ENCODE measurements at places on chromosomes 12 and 14.

DNA sequence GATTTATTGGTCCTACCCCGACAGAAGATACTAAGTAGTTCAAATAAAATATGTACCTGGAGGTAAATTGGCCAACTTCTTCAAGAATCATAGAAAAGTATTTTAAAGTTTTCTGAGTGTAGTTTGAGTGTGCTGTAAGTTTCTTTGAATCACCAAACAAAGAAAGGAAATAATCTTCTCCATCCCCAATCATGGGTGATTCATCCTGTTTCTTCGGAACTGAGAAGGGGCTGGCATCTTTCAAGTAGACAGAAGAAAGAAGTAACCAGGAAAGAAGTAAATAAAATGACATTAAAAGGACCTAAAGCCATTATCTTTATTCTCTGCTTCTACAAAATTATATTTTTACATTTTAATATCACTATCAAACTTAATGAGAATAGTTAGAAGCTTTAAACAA, 6.8 kb downstream of the LMNTD1 start:
- DNase-seq = no peak

DNA sequence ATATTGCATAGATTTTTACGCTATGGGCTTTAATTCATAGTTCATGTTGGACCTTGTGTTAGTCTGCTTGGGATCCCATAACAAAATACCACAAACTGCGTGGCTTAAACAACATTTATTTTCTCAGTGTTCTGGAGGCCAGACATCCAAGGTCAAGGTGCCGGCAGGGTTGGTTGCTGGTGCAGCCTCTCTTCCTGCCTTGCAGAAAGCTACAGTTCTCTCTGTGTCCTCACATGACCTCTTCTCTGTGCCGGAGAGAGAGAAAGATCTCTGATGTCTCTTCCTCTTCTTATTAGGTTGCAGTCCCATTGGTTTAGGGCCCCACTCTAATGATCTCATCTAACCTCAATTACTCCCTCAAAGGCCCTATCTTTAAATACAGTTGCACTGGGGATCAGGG, 170.5 kb downstream of the IPO8 start:
- no peak for DNase-seq

DNA sequence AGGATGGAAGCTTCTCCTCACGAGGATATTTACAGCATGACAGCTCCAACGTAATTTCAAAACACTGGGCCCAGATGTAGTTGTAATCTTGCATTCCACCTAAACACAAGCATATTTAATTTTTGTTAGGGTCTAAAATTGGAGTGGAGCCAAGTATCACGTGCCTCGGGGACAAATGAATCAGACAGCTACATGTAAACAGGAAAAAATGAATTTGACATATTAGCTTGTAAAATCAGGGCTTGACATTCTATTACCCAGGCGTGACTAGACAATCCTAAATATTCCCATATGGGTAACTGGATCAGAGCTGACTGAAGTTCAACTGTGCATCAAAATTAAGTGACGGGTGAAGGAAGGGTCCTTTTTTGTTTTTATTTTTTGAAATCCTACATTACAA, 59.0 kb downstream of the MDM2 start:
- no peak for DNase-seq

- DNase-seq = peak; percentile 76
Measured at GRCh38 chr12:104998423-104999346, 12.6 kb downstream of the NOPCHAP1 start.

DNA sequence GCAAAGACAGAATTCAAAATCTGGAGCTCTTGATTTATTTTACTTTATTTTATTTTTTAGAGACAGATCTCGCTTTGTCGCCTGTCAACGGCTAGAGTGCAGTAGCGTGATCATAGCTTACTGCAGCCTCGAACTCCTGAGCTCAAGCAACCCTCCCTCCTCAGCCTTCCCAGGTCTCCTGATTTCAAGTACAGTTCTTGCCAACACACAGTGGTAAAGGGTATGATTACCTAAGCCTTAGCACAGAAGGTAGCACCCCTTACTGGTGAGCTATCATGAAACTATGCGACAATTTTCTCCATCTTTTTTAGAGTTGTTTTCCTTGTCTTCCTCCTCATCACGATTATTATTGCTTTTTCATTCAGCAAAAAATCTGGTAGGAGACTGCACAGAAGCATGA, 94.3 kb upstream of the ETV6 start:
- DNase-seq = no peak

DNA sequence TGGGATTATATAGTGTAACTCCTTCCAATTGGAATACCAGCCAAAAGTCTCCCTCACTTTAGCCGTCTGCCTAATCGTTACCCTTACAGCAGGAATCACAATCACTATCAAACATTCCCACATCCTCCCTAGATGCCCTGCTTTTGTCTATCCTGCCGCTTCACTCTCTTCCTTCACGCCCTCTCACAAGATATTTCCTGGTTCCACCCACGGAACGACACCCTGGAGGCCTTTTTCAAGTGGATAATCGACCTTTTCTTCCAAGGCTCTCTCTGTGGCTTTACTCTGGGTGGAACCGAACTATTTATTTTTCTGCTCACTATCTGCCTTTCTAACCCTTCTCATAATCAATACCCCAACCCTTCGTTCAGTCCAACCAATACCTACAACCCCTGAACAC, 58.9 kb downstream of the MOK start:
- DNase-seq = no peak

DNA sequence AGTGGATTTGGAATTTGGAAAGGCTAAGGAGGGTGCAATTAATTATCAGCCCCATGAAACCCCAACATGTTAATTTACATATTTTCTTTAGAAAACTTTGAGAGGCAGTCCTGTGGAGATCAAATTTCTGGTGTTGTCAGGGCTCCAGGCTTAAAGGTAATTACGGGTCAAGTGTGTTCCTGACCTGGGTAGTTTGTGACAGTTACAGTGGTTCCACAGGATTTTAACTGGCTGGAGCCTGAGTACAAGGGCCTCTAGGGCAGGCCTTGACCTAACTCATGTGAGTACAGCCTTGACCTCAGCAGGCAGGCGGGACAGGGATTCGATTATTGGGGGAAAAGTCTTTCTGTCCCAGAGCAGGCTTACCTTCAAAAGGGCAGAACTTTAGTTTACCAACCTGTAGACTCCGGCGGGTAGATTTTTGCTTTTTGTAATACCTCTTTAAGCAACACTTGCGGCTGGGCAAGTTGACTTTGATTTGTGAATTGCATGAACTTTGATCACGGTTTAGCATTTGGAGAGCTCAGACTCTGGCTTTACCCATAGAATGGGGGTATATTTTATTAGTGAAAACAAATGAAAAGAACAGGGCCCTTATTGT, 8.4 kb upstream of the PPTC7 start:
- no peak for DNase-seq

- peak; percentile 79 for DNase-seq
Measured at GRCh38 chr12:111741235-111741812, 25.4 kb upstream of the ALDH2 start.

DNA sequence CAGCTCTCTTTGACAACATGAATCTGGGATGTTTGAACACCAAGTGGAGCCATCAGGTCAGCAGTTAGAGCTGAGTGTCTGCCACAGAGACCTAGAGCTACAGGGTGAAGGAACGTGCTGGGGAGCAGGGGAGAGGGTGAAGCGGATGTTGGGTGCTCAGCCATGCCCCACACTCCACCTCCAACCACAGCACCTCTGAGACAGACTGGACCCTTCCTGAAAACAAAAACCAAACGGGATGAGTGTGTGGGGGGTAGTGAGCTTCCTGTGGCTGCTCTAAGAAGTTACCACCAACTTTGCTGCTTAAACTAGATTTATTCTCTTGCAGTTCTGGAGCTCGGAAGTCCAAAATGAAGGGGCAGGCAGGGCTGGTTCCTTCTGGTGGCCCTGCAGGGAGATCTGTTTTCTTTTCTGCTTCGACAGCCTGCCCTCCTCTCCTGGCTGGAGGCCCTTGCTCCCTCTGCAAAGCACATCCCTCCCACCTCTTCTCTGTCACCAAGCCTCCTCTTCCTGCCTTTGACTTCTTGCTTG, 5.6 kb upstream of the GOLGA3 start:
- no peak for DNase-seq

DNA sequence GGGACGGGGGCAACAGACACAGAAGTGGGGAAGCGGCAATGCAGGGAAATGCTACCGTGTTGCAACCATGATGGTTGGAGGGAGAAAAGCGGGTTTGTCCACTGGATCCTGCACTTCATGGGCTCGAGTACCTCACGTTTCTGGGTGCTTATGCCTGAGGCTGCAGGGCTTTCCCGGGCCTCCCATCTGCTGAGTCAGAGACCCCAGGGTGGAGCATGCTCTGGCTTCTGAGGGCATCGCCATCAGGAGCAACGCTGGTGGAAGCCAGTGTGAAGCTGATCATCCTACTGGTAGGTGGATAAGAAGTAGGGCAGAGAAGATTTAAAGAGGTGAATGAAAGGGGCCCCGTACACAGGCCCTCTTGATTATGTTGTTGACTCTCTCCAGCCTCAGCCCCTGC, 5.0 kb upstream of the ADGRD1 start:
- DNase-seq = no peak

GRCh38 chr12:46266382-46266791, 2.5 kb downstream of the SLC38A1 start:
- DNase-seq = peak; percentile 57

DNA sequence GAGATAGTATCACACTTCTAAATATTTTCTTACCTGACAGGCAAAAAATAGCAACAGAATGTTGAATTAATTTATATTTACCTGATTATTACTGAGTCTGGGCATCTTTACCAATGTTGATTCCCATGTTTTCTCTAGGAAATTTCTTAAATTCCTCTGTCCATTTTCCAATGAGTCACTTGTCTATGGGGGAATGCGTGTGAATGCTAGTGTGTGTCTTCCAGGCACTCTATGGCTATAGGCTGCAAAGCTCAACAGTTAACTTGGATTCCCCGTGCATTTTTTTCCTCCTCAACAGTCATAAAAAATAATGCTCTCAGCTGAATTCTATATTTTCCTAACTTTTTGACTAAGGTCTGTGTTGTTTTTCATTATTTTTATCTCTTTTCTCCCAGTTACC, 1385.8 kb upstream of the FLRT2 start:
- DNase-seq = no peak

- DNase-seq = no peak
Measured at GRCh38 chr12:91922139-91922538, 223.5 kb downstream of the BTG1 start.

- DNase-seq = no peak
Measured at GRCh38 chr14:106347291-106347778, 821.0 kb downstream of the TMEM121 start.

DNA sequence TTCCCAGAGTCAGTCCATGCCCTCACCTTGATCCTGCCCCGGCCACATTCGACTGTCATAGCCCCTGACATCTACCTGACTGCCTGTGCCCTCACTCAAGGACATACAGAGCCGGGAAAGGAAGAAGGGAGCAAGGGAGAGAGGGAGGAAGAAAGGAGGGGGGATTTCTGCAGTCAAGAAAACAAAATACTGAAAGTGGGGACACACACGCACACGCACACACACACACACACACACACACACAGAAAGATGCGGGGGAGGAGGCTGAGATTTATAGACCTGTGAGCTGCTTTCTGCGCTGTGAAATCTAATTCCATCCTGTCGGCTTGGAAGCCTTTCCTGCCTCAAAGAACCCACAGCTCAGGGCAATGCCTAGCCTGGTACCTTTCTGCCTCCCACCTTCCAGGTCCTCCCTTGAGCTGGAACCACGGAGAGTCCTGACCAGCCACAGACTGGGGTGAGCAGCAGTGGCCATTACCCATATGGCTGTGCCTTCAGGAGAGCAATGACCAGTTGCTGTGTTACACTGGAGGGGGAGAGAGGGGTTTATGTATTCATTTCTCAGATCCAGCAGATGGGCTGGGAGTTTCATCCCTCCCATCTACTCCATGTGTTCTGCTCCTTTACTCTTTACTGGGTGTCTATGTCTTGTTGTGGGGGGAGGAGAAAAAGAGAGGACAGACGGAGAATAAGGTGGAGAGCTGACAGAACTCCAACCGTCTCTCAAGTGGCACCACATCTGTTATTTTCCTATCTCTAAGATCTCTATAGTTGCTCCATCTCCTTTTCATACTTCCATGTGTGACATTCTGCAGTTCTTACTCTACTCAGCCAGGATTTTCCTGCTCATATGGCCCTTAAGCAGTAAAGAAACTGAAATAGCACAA, 12.9 kb downstream of the C14orf93 start:
- no peak for DNase-seq

DNA sequence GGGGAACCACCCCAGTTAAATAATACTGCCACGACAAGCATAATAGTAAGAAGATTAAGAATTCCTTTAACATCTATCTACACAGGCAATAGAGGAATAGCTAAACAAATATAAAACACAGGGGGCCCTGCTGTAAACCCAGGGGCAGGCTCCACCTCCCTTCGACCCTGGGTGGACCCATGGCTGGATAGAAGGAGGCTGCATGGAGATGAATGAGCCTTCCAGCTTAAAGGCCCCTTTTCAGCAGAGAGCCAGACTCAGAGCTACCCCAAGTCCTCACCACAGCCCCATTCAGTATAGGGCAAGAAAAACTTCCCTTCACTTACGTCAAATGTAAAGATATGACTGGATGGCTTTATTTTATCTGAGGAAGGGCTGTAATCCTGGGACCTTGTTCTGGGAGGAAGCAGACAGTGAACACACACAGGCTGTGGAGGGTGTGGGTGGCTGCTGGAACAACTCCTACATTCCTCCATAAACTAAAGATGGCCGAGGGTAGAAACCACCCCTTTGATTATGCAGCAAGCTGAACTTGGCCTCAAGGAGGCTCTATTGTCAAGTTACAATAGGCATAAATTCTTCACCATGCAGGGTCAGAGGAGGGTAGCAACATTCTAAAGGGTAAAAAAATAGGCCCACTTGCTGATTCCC, 30.4 kb downstream of the NUAK1 start:
- DNase-seq = peak; percentile 69
